ENCODE measurements at places on chromosomes 4 and X.

DNA sequence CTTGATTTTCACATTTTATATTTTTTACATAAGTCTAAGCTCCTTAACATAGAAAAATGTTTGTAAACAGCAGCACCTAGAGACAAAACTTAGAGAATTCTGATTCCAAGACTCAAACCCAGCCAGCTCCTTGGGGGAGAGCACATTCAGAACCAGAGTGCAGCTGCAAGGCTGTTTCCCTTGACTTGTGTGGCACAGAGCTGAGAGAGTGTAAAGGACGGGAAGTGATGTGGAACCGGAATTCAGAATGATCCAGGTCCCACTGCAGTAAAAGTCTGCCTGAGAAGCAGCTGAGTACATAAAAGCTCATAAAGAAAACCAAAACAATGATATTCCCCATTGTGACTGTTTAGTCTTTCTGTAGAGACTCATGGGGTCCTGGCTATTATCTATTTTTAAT lies 713.8 kb downstream of the RAB28 start:
- DNase-seq = no peak

DNA sequence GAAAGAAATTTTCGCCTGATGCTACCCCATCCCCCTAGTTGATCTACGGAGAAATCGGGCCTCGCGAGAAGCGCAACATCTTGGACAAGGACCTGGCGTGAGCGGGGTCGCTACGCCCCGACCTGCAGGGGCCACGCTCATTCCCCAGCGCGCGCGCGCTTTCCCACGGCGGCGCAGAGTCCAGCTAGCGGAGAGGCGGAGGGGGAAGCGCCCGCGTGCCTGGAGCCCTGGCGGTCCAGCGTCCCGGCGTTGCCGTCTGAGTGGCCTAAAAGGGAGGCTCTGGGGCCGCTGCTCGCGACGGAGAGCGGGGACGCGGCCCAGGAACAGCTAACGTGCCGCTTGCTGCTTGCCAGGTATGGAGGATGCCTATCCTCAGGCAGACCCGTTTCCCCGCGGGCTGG lies 6.0 kb upstream of the SOX3 start:
- DNase-seq = no peak

- DNase-seq = no peak
Measured at GRCh38 chr4:32499171-32499570, 1779.0 kb downstream of the PCDH7 start.

DNA sequence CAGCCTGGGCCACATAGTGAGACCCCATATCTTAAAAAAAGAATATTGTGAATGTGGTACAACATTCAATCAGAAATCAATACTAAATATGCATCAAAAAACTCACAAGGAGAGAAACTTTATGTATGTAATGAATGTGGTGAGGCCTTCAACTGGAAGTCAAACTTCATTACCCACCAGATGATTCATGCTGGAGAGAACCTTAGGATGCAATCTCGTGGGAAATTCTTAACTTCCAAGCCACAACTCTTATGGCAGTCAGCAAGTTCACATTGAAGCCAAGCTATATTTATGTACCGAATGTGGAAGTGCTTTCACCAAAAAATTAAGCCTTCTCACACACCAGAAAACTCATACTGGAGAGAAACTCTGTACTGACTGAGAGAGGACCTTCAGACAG lies 84.5 kb upstream of the UXT start:
- no peak for DNase-seq

DNA sequence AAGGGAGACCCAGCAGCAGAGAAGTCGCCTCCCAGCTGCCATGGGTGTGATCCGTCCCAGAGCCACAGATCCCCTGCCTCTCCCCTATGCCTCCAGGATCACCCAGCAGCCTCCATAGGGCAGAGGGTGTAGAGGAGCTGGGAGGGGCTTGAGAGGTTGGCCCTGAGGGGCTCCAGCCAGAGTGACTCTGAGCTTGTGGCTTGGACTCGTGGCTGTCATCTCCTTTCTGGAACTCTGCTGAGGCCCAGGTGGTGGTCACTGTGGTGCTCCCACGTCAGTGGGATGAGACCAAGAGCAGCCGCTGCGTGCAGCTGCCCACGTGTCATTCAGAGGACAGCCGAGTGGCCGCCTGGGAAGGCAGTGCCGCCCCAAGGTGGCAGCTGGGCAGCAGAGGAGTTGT lies 4.2 kb downstream of the TACC3 start:
- no peak for DNase-seq

DNA sequence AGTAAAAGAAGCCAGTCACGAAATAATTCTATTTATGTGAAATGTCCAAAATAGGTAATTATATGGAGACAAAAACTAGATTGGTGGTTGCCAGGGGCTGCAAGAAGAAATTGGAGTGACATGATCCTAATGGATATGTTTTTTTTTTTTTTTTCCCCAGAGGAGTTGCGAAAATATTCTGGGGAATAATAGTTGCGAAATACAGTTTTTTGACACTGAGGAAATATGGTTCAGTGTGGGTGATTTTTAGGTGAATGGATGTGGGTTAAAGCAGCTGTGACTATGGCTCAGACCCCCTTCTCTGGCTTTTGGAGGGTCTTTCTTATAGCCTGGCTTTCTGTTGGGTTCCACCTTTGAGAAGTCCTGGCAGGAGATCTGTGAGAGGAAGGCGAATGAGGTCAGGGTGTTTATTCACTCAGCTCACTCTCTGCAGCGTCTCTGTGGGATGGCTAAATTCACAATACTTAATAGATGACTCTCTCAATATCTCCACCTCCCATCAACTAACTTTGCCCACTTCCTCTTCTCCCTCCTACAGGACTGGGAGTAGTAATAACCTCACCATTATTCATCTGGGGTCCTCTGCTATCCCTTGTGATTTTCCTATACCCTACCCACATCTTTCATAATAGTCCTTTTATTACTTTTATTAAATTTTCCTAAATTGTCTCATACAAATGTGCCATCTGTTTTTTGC lies 15.3 kb upstream of the RAB9B start:
- no peak for DNase-seq

DNA sequence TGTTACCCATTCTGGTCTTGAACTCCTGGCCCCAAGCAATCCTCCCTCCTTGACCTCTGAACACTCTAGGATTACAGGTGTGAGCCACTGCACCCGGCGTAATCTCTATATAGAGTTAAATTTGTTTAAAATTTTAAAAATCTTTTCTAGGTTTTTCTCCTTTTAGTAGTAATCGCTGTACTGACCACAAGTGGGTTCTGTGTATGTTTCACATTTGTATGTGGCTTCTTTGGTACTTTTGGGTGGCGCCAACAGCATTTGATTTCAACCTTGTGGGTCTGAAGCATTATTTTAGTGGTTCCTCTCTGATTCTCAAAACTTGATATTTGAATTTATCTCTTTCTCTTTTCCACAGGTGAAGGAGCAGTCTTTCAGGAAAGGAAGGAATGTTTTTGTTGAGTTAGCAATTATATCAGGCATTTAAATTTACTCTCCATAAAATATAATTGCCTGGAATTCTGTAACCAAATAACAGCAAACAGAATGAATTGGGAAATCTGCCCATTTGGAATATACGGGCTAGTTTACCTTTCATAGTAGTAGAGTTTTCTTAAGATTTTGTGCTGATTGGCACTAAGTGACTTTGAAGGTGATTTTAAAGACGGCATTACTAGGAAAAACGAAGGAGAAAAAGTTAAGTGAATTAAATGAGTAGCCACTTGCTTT lies 29.5 kb downstream of the ARHGAP10 start:
- no peak for DNase-seq

GRCh38 chr4:5893591-5893990 lies 705 bp upstream of the CRMP1 start:
- DNase-seq = no peak

DNA sequence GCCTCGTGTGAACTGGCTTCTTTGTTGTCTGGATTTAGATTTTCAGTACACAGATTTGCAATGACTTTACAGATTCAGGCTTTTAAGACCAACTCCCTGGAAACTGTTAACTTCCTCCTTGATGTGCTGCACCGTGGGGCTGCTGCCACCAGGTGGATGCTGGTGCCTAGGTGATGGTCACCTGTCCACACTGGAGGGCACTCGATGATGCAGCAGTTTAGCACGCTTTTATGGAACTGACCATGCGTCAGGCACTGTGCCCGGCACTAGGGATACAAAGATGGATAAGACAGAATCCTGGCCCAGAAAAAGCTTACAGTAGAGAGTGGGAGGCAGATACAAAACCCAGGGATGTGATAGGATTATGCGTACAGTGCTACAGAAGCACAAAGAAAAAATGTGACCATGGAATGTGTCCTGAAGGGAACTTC lies 180.7 kb downstream of the CEP135 start:
- DNase-seq = no peak

DNA sequence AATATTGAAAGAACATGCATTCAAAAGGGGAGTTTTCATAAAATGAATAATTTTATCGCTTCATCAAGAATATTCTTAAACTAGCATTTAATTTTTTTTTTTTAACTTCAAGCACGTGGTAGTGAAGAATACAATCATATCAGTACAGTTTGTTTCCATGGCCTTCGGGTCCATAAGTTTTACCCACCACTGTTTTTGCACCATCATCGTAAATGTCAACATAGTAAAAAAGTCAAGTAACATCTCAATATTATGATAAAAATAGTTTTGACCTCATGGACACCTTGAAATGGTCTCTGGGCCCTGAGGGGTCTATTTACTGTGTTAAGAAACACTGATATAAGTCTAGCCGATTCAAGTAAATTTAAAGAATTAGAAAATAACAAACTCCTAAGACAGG lies 80.2 kb downstream of the ANKRD17 start:
- DNase-seq = no peak

DNA sequence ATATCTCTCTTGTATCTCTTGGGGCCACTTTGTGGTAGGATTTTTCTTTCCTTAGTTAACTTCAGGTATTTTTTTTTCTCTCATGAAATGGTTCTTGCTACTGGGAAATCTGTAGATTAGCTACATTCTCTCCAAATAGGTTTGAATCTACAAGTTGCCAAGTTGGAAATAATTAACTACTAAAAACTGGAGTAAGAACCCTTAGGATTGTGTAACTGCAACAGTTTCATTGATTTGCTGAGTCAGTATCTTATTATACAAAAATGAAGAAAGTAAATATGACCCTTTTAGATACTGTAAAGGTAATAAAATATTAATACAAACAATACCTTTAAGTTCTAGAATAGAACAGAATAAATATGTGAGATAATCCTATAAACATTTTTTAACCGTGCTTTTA lies 327.9 kb downstream of the CXXC4 start:
- no peak for DNase-seq

DNA sequence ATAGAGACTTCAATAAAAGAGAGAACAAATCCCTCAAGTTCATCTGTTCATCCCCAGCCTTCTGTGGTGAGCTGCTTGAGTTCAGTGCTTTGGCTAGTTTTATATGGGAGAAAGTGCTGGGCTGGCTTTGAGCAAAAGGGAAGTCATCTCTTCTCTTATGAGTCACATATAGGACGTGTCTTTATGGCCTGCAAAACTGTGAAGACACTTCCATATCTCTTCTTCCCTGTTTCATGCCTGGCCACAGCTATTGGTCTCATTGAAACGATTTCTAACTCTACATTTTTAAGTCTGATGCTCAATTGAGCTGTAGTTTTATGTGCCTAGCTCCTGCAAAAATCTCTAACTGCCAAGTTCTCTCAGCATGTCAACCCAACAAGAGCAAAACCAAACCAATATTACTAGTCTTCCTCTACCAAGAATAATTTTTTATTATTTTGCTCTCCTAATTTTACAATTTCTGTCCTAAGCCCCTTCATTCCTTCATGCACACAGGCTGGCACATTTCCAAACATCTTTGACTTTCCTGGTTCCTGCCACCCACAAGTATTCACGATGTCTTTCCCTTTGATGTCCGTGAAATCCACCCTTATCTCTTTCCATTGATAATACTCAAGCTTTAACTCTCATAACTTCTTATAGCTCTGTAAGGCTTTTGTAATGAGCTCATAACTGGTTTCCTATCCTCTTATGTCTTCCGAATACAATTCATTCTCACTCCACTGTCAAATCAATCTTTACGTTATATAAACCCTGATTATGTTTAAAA lies 165.3 kb downstream of the BTC start:
- DNase-seq = no peak

DNA sequence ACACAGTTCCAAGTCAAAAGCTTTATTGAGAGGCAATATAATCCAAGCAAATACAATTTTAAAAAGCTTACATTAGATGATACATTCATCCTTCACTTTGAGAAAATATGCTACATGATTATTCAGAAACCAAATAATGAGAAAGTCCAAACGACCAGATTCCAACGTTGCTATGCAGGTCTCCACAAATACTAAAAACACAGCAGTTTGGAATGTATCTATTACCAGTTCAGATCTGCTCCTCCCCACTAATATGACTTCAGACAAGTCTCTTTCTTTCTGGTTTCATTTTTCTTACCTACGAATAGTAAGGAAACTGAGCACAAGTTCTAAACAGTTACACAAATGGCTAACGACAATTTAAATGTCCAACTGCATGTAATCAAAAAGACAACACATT lies 9.5 kb downstream of the NAF1 start:
- no peak for DNase-seq

GRCh38 chr4:81792521-81792920 lies 320.8 kb upstream of the RASGEF1B start:
- DNase-seq = no peak

DNA sequence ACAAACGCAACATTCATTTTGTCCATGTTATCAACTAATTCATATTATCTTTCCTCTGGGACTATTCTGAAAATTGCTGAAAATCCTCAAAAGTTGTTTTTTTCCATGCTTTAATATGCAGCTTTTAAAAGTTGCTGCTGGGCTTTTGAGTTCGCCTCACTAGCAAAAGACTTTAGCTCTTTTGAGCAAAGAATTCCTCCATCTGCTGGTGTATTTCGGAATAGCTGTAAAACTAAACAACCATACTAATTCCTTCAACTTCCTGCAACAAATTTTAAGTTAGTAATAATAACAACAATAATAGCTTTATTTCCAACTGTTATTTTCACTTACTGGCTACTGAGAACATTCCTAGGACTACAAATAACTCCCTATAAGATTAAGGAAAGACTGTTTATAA lies 124.5 kb upstream of the PLAC1 start:
- DNase-seq = no peak

- DNase-seq = no peak
Measured at GRCh38 chr4:183935355-183936005, 30.4 kb downstream of the STOX2 start.

DNA sequence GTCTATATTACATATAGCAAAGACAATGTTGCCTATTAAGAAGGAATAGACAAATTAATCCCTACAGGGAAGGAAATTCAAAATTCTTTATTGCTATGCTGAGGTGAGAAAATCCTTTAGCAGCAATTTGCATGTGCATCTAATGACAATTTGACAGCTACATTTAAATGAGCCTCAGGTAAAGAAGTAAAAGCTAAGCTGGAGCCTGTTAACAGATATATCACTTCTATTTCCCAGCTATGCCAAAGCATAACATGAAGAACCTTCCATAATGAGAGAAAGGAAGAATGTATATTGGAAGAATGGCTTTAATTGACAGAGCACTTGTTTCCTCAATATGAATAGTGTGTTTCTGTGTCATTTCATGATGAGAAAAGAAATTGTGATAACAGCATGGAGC lies 71.6 kb downstream of the BMP3 start:
- no peak for DNase-seq
